ENCODE measurements at places on chromosomes 1 and 21.

- DNase-seq = no peak
- H3K36me3 ChIP-seq = peaks cover 89% of the 10 kb centered on the region
- peak overlapping the region; percentile 75 for H3K27ac ChIP-seq
- H3K4me3 ChIP-seq = peak overlapping the region; percentile 55
Observed at GRCh38 chr1:54356680-54357147, 49.5 kb downstream of the SSBP3 start.

GRCh38 chr1:242554577-242554976 lies 30.1 kb upstream of the PLD5 start:
- H3K27me3 ChIP-seq = no peaks in the 10 kb centered on the region
- DNase-seq = no peak
- H3K4me3 ChIP-seq = no peak overlapping the region
- no peaks in the 10 kb centered on the region for H3K4me1 ChIP-seq
- no peak overlapping the region for H3K27ac ChIP-seq

DNA sequence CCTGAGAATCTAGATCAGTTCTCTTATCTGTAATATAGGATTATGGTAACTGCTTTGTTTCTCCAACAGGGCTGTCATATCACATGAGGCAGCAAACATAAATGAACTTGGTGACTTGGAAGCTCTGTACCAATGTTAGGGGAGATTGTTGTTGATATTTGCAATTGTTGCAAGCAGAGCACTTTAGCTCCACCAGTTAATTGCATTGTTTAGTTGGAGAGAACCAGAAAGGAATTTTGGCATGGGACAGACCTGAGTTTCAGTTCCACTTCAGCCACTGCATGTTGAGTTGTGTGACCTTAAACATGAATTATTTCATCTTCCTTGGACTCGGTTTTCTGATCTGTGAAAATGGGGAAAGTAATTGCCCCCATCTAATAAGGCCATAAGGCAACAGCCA lies 142.3 kb upstream of the JUN start:
- no peaks in the 10 kb centered on the region for H3K36me3 ChIP-seq
- no peak overlapping the region for H3K27ac ChIP-seq
- peaks cover 28% of the 10 kb centered on the region for H3K27me3 ChIP-seq
- DNase-seq = peak; percentile 15

- no peaks in the 10 kb centered on the region for H3K27me3 ChIP-seq
- H3K4me3 ChIP-seq = no peak overlapping the region
- H3K27ac ChIP-seq = no peak overlapping the region
- no peaks in the 10 kb centered on the region for H3K36me3 ChIP-seq
- H3K4me1 ChIP-seq = no peaks in the 10 kb centered on the region
Observed at GRCh38 chr1:17286646-17287045, 21.4 kb upstream of the PADI4 start.

- H3K27ac ChIP-seq = no peak overlapping the region
- no peak overlapping the region for H3K4me3 ChIP-seq
- H3K27me3 ChIP-seq = peaks cover 32% of the 10 kb centered on the region
- no peaks in the 10 kb centered on the region for H3K36me3 ChIP-seq
Observed at GRCh38 chr21:26070822-26071425, 99.6 kb downstream of the APP start.

All from endodermal cell (in vitro differentiated cells).